IPS-NIHi11 (cell line): ENCODE measurements at places on chromosomes 11 and 22.
A peak's percentile ranks its signal among the peaks of the same experiment; 100 is the strongest.

GRCh38 chr11:73381589-73381988, 5.4 kb downstream of the RELT start:
- no peak for DNase-seq

DNA sequence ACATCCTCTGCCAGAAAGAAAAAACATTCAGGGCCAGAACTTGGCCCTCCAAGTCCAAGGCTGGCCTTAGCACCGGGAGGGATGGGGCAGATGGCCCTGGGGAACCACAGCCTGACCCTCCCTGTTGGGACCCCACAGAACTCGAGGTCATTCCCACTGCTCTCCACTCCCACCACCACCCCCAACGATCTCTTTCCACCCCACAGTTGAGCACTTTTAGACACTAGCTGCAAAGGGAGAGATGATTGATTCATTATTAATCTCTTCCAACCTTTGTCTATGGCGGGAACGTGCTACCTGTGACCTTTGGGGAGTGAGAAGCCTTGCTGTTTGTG, 869.7 kb downstream of the BRD1 start:
- DNase-seq = no peak

GRCh38 chr22:47233316-47234243, 471.1 kb downstream of the TBC1D22A start:
- no peak for DNase-seq

DNA sequence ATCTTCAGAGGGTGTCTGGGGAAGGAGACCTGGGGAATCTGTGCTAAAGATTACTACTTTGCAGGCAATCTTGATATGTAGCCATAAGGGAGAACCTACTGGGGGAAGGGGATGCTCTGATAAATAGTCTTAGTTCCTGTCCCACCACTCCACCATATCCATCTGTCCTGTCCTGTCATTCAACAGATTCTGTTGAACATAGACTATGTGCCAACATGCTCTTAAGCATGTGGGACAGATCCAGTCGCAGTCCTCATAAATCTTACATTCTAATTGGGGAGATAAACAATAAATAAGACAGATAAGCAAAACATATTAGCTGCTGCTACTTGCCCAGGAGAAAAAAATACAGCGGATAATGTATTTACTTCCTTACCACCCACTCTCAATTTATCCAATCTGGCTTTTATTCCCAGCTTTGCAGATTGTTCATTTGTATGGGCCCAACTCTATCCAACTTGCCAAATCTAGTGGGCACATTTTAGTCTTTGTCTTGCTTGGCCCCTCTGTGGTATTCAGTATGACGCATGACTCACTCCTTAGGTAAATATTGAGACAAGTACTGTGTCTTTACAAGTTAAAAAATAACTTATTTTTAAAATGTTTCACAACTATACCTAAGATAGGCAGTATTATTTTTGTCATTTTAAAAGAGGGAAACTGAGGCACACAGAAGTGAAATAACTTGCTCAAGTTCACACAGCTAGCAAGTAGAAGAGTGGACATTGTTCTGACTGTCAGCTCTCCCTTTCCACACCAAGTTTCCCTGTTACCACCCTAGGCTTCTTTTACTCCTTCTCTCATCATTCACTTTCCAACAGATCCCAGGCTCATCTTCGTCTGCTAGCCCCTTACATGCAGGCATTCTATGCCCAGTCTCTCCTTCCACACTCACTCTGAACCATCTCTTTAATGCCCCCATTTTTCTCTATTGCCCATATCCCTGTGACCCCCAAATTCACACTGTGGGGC, 133.6 kb upstream of the SESN3 start:
- DNase-seq = no peak

GRCh38 chr11:111982019-111982464, 43.2 kb upstream of the DLAT start:
- peak; percentile 60 for DNase-seq

GRCh38 chr22:38452373-38453065, 2.5 kb downstream of the KCNJ4 start:
- no peak for DNase-seq

DNA sequence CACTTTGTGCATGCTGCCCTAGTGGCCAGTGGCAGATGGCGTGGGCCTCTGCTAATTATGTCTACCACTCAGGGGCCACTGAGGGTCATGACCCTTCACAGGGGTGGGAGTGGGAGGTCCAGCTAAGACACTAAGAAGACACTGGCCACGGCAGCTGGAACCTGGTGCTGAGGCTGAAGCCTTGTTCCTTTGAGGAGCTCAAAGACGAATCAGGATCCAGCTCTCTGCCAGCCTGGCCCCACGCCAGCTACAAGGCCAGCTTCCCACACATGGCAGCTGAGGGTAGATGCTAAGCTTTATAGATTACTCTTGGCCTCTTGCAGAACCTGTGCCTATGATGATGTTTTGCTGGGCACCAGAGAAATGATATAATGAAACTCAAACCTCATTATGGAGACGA, 226.3 kb downstream of the DSCAML1 start:
- no peak for DNase-seq

- DNase-seq = peak; percentile 33
Observed at GRCh38 chr22:42188808-42189447, 58.3 kb upstream of the CYP2D6 start.

DNA sequence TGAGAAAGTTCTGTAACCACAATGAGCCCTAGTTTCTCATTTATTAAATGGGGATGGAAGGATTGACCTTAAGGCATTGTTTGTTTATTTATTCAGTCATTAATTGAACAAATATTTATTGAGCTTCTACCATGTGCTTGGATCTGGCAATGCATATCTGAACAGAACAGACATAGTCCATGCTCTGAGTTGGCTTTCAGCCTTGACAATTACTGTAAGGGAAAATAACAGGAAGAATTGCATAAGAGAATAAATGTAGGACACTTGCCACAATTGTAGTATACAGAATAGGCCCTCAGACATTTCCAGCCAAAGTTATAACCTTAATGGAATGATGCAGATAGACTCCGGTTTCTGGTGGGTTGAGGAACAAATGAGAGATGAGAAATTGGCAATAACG, 160.5 kb upstream of the TTC12 start:
- DNase-seq = no peak

- no peak for DNase-seq
Observed at GRCh38 chr11:27394781-27395228, 31.8 kb upstream of the CCDC34 start.

DNA sequence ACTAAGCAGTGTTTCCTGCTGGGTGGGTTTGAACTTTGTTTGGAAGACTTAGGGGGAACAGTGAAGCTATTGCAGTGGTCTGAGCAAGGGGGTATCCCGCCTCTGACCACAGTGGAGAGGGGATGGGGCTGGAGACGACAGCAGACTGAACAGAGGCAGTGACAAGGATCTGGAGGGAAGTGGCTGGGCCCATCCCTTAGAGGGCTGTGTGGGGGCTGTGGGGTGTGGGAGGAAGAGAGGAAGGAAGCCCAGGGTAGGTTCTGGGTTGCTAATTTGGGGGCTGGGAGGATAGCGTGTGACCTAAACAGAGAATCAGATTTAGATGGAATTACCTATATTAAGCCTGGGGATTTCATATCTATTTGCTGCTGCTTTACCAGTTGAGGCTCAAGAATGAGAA, 70.7 kb downstream of the BMAL1 start:
- no peak for DNase-seq

GRCh38 chr22:48153726-48154125, 1391.3 kb downstream of the TBC1D22A start:
- no peak for DNase-seq

DNA sequence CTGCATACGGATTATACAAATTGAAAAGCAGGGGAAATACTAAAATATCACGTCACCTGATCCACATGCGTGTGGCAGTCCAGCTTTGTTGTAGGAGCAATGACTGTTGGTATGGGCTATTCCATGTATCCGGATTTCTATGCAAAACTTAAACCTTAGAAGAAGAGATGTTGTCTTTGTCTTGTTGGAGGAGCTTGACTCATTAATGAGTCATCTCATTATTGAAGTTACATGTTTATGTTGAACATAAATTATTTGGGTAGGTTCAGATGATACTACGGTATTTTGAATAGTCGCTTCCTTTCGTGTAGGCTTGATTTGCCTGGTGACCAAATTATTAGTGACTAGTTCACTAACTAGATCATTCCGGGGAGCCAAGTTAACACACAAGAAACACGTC, 806 bp upstream of the SAAL1 start:
- no peak for DNase-seq

DNA sequence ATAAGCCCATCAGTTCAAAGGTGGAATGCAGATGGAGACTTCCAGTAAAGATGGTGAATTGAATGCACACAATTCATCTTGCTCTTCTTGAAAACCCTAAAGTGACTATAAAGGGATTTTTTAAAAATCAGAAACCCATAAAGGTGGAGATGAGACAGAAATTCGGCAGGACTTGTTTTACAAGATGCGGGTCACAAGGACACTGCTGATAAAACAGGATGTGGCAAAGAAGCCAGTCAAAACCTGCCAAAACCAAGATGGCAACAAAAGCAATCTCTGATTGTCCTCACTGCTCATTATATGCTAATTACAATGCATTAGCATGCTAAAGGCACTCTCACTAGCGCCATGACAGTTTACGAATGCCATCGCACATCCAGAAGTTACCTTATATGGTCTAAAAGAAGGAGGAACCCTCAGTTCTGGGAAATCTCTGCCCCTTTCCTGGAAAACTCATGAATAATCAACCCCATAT, 137.1 kb downstream of the NECTIN1 start:
- no peak for DNase-seq

DNA sequence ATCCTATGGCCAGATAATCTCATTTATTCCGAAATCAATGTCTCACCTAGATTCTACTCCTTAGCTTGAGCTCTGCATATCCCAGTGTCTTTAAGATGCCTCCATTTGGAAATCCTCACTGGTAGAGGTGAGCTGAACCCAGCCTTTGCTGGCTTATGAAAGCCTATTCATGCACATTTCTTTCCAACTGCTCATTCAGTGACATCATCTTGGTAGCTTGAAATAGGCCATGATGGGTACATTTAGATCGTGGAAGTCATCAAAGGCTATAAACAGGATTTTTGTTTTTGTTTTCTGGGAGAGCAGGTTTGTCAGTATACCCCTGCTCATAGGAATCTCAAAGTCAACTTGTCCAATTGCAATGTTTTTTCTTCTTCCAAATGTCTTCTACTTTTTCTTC, 6.0 kb downstream of the NXPE1 start:
- DNase-seq = no peak

GRCh38 chr11:33706966-33707365, 6.3 kb upstream of the C11orf91 start:
- DNase-seq = no peak

GRCh38 chr11:99154277-99154676, 133.5 kb downstream of the CNTN5 start:
- no peak for DNase-seq

DNA sequence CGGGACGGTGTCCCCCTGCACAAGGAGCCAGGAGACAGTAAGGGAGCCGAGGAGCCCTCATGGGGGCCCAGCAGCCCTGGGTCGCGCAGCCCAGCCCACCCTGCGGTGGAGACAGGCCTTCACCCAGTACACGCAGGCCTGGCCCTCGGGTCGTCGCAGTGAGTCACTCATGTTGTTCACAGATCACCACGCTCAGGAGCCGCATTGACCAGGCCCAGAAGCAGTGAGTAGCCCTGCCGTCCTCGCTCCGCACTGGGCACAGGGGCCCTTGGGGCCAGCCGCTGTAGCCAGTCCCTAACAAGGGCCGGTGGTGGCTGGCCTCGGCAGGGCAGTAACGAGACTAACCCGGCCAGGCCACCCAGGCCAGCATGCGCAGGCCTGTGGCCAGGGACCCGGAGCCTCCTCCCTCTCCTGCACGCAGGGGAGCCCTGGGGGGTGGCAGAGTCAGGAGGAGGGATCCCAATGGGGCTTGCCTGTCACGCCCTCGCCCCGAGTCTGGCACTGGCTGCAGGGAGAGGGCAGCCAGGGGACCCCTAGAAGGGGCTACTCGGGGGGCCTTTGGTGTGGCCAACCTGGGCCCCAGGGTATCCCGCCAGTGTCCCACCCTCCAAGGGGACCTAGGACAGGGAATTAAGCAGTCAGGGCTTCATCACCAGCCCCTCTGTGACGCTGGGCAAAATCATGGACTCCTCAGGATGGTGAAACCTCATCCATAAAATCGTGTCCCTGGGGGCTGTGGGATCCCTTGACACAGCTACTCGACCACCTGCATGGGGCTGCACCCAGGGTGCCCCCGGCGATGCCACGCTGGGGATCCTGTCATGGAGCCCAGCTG, 10.1 kb upstream of the MRPL23 start:
- peak; percentile 24 for DNase-seq

- no peak for DNase-seq
Observed at GRCh38 chr22:35089139-35089538, 23.2 kb downstream of the ISX start.

DNA sequence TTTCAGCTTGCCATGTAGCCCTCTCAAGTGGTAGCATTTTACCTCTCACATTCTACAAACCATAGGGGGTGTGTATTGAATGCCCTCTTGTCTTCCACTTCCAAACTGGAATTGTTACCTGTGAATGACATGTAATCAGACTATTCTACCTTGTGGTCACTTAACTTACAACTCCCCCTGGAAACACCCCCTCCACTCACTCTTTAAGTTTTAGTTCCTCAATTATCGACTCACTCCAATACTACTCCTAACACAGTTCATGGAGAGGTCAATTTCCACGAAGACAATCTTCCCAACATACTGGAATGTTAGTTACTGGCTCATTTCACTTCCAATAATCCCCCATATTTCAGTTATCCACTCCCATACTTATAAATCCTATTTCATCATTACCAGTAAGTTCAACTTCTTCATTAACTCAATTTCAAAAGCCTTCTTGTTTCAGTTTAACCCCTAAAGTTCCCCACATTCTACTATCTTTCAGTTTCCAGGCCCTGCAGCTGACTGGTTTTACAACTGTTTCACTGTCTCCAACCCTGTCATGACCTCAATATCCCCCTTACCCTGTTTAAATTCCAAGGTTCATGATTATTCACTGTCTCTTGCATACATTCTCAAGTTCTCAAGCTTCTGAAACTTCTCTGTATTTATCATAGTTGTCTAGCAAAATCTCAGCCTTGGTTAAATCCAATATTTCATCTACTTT, 92.5 kb downstream of the C11orf87 start:
- no peak for DNase-seq

DNA sequence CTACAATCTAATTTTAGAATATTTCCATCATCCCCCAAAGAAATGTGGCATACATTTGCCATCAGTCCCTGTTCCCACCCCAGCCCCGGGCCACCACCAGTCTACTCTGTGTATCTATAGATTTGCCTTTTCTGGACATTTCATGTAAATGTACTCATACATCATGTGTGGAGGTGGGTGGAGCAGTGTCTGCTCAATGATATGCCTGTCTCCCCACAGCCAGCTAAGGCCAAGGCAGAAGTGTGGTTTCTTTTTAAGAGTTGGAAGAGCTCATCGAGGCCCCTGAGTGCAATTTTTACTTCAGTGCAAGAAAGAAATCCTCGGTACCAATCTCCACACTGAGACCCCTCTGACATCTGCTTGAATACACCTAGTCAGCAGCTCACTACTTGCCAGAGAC, 80.5 kb downstream of the TP53I11 start:
- no peak for DNase-seq
